ENCODE measurements at places on chromosomes 2 and 18.

- no peak for DNase-seq
Measured at GRCh38 chr2:190596993-190597392, 51.9 kb upstream of the NAB1 start.

- no peak for DNase-seq
Measured at GRCh38 chr2:80381666-80382065, 77.1 kb upstream of the LRRTM1 start.

DNA sequence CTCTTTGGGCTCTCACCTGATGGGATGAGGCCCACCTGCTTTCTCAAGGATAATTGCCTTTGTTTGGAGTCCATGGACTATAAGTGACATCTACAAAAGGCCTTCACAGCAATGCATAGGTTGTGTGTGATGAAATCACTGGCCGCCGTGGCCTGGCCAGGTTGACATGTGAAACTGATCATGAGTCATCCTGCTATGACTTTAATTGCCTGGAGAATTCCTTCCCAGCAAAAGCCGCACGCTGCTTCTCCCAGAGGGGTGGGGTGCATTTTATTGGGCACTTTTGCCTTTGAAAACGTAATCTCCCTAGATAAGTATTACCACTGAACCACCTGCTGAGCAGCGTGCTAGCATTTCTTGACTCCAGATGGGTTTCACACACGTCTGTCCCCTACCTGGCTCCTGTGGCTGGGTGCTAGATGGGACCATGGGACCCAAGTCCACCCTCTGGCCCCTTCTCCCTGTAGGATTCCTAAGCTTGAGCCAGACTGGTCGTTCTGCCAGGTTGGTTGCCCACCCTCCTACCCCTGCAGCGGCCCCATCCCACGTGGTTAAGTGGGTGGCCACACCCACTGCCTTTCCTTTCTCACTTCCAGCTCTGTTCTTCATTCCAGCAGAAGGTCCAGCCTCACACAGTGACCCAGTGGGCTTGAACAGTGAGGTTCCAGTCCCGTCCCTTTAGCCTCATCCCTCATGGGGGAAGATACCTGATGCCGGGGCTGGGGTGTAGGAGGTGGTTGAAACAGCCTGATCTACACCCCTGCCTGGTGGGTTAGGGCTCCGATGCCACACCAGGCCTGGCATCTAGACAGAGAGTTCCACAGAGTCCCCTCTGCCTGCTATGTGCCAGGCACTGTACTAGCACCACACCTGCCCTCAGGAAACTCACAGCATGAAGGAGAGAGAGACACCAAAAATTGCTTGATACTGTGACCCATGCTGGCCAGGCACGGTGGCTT is 89.6 kb downstream of the GBX2 start:
- DNase-seq: no peak

GRCh38 chr2:99545604-99546003 is 55.8 kb upstream of the REV1 start:
- no peak for DNase-seq

GRCh38 chr2:42442774-42443173 is 51.0 kb downstream of the KCNG3 start:
- DNase-seq: no peak

- no peak for DNase-seq
Measured at GRCh38 chr18:6732952-6733351, 3.4 kb downstream of the ARHGAP28 start.

DNA sequence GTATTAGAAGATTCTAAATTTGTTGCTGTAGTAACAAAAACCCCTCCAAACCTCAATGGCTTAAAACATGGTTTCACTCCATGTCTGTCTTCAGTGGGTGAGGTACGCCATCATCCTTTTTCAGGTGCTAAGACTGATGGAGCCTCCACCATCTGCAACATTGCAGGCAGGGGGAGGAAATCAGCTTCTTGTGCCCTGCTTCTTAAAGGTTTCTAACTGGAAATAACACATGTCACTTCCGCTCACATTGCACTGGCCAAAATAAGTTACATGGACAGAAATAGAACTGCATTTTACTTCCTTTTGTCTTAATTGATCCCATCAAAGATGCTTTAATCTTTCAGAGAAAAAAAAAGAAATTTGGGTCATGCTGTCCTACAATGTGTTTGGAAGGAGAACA is 94.1 kb downstream of the GALNT3 start:
- DNase-seq: no peak

- no peak for DNase-seq
Measured at GRCh38 chr18:23166891-23167541, 31.7 kb downstream of the CABLES1 start.

GRCh38 chr2:18156002-18156401 is 277.5 kb downstream of the KCNS3 start:
- no peak for DNase-seq

GRCh38 chr2:164054651-164055050 is 318.8 kb upstream of the FIGN start:
- no peak for DNase-seq

- DNase-seq: no peak
Measured at GRCh38 chr18:42915299-42915698, 200.2 kb downstream of the RIT2 start.

DNA sequence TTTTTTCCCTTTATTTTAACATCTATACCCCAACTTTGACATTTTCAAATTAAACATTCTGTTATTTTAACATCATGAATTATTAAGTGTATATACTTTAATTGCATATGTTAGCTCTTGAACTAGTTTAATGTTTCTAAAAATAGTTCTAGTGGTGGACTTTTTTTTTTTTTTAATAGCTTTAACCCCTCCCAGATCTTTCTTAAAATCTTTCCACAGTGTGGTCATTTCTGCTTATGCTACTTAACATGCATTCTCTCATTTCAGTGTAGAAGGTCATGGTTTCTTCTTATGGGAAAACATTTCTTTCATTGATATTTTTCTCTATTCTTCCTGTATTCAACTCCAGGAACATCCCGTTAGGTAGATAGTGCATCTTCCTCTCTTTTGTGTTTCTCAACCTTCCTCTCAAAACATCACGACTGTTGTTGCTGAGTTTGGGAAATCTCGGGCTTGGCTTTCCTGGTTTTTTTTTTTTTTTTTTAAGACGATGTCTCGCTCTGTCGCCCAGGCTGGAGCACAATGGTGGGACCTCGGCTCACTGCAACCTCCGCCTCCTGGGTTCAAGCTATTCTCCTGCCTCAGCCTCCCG is 849 bp upstream of the TMEM18 start:
- no peak for DNase-seq

- no peak for DNase-seq
Measured at GRCh38 chr18:3649633-3650426, 199.9 kb downstream of the TGIF1 start.

DNA sequence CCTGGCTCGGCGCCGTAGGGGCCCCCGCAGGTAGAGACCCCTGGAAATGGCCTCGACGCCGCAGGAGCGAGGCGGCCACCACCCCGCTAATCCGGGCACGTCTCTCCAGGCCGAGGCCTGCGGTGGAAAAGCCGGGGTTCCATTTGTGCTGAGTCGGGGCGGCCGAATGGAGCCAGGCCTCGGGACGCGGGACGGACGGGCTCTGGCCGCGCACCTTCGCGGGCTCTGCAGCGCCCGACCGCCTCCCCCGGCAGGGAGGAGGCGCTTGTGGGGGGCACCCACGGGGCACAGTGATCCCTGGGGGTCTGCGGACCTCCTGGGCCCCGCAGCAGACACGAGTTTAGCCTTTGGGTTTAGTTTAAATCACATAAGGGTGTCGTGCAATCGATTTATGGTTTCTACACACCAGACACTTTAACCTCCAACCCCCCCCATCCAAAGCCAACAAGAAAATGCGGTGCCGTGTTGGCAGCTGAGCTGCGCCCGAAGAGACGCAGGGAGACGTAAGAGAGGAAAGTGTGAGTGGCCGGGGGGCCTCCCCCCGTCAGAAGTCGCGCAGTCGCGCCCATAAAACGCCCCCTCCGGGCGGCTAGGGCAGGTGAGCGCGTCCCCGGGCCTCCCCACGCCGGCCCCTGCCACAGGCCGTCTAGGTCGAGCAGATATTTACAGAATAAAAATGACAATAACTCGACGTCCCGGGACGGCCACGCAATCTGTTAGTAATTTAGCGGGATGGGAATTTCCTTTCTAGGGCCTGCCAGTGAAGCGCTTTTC is 1.0 kb upstream of the NFATC1 start:
- DNase-seq: peak; percentile 67

GRCh38 chr2:5766056-5766455 is 73.9 kb downstream of the SOX11 start:
- no peak for DNase-seq

- DNase-seq: no peak
Measured at GRCh38 chr2:164826293-164827243, 15.1 kb downstream of the COBLL1 start.

GRCh38 chr18:23963443-23964165 is 51.0 kb upstream of the TTC39C start:
- no peak for DNase-seq

GRCh38 chr2:9539531-9539930 is 16.1 kb downstream of the ADAM17 start:
- no peak for DNase-seq

DNA sequence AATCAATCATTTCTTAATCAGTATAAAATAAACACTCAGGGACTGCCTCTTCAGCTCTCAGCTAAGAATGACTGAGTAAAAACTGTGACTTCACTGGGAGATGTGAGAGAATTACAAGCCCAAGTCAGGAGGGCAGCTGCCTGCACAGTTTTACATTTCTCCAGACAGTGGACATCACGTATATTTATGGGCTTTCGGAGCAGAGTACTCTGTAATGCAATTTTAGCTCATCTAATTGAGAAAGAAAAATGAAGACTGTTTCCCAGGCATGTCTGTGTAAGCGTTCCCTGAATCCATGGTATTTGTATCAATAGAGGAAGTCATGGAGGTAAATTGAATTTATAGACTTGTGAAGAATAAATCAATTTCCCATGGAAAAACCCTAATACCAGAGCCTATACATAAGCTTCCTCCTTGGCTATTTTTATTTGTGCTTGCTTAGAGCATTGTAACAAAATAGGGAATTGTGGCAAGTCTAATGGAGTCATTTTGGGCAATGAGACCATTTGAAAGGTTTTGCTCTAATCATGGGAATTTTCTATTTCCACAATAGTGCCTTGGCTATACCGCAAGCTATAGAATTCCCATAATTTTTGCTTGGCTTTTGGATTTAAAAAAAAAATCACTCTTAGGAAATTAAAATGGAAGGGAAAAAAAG is 87.2 kb downstream of the SLC5A7 start:
- DNase-seq: no peak

- no peak for DNase-seq
Measured at GRCh38 chr2:158779621-158780020, 15.5 kb upstream of the DAPL1 start.

DNA sequence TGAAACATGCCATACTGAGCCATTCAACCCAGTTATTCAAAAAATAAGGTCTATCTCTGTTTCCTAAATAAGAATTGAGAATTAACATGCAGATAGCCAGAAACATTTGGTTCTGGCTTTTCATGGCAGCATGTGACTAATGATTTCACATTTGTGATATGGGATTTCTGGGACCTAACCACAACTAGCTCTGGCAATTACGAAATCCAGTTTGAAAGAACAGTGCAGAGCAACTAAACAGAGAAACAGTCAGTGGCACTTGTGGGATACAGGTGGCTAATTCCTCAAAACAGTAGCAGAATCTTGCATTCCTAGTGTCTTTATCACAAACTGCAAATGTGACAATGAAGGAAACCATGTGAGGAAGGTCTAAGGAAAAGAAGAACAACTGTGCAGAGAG is 637.8 kb upstream of the CHAC2 start:
- no peak for DNase-seq

- DNase-seq: no peak
Measured at GRCh38 chr2:140584471-140584870, 1546.3 kb downstream of the LRP1B start.

DNA sequence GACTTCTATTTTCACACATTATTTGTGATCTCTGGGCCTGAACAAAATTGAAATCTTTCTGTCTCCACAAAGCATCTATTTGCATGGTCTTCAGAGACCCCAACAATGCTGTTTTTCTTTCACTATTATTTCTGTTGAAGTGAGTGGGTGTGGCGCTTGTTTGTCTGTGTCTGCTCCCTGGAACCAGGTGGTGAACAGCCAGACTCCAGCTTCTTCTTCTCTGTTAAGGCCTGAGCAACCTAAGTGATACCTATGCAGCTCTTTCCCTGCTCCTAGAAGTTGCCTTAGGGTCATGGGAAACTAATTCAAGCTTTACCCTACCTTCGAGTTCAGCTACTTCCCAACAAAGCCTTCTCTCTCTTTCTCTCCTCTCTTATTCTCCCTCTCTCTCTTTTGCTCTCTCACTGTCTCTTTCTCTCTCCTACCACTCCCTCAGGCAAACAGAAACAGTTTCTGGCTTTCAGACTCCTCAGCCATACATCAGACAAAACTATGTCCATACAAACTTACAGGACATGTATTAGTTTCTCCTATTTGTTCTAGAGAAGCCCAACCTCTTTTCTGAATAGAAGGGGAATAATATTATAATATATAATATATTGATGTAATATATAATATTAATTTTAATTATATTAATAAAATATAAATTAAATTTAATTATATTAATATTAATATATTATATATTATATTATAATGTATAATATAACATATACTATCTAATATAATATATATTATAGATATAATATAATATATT is 552.5 kb downstream of the DSC3 start:
- no peak for DNase-seq

- no peak for DNase-seq
Measured at GRCh38 chr2:133836691-133837345, 268.6 kb upstream of the NCKAP5 start.

DNA sequence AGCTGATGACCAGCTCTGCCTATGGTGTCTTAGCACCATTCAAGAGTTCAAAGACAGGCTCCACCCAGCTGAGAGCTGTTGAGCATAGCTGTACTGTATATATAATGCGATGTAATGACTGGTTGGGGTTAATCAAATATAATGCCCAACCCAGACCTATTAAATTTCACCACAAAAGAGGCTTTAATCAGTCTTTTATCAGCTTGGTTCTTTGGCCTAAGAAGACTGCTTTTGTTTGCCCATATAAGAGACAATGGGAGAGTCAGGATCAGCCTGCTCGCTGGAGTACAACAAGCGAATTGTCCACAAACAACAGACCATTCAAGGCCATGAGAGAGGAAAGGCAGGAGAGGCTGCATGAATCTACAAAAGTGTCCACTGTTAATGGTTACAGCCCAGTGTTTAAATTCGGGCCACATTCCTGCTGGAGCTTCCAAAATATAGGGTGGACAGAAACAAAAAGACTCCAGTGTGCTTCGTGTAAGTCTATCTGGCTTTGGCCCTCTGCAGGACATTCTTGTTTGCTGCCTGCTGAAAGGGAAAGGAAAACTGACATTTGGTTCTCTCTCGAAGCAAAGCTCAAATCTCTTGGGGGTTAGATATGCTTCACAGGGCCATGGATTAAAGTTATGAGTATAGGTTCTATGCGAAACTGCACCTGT is 299.0 kb upstream of the FBXO11 start:
- DNase-seq: no peak
